ENCODE measurements at places on chromosomes 4 and X.

DNA sequence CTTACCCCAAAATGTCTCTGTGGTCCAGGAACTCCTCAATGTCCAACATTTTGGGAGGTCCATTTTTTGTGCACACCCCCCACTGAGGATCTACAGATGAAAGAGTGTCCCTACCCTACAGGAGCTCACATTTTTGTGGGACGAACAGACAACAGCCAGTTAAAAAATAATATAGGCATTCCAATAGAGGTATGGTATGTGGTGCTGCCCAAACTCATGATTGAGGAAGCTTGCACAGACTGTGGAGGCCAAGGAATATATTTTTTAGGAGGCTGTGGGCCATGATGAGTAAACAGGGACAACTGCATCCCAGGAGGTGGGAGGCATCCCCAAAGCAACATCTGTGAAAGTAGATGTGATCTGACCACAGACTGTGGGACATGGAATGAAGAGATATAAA lies 181.0 kb upstream of the HCCS start:
- peak; percentile 69 for DNase-seq

- no peak for DNase-seq
Observed at GRCh38 chr4:2258091-2259035, 3.5 kb downstream of the MXD4 start.

DNA sequence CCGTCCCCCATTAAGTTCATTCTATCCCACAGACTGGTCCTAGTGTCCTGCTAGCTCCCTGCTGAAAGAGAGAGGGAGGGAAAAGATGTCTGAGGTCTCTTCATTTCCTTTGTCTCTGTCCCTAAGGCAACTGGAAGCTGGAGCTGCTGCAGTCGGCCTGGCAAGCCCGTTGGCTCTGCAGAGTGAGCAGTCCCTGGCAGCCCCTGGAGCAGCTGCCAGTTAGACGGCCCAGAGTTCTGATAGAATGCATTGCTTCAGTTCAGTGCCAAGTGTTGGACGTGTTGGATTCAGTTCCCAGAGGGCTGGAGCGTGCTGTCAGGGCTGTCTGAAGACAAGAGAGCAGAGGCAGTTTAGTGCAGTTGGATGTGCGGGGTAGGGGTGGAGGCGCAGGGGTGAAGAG lies 975 bp downstream of the KCNE5 start:
- DNase-seq, result no peak

DNA sequence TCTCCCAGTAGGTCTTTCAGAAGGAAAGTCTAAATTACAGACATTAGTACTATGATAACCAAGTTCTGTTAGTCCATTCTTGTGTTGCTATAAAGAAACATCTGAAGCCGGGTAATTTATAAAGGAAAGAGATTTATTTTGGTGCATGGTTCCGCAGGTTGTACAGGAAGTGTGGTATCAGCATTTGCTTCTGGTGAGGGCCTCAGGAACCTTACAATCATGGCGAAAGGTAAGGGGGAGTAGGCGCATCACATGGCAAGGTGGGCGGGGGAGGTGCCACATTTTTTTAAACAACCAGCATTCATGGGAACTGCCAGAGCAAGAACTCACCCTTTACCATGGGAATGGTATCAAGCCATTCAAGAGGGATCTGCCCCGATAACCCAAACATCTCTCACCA lies 26.2 kb upstream of the USP46 start:
- DNase-seq, result no peak

DNA sequence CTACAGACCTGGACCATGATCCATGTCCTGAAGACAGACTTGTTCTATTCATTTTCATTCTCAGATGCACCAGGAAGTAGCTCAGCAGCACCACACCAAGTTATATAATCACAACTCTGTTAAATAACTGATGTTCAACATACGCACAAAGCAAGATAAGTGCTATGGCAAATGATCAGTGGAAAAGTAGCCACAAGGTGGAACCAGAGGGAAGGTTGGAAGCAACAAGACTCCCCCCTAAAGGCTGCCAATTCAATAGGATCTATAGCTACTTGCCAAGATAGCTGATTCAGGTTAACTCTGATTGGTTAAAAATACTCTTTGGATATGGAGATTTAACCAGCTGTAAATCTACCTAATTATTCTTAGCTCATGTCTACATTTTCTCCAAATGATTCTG lies 23.7 kb upstream of the FAM47B start:
- DNase-seq, result peak; percentile 63

GRCh38 chr4:2830632-2831610 lies 12.7 kb upstream of the ADD1 start:
- DNase-seq, result no peak

DNA sequence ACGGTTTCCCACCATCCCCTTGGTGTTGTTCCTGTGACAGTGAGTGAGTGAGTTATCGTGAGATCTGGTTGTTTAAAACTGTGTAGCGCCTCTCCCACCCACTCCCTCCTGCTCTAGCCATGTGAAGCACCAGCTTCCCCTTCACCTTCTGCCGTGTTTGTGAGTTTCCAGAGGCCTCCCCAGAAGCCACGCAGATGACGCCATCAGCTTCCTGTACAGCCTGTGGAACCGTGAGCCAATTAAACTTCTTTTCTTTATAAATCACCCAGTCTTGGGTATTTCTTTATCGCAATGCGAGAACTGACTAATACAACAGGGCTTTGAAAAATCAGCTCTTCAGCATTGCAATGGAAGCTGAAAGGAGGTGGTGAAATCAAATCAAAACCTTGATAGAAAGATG lies 50.0 kb downstream of the FGFBP1 start:
- DNase-seq, result no peak

DNA sequence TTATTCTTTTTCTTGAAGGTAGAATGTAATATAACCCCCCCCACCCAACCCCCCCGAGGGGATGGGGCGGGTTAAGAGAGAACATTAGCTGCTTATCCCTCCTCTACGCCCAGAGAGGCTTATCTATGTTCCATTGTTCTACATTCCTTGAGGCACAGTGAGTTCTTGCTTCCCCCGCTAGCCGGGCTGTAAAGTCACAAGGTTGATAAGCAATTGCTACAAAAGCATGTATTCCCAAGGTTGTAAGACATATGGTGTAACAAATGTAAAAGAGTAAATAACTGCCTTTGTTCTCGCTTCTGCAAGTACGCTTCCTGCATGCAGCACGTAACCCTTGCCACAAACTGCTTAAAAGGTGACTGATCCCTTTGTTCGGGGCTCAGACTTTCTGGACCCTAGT lies 8.2 kb downstream of the DCAF8L2 start:
- no peak for DNase-seq

All from fibroblast of skin of scalp (primary cell).